ENCODE measurements at places on chromosomes 3 and 15.

GRCh38 chr3:117566926-117567325, 857.3 kb downstream of the TUSC7 start:
- no peak for DNase-seq

DNA sequence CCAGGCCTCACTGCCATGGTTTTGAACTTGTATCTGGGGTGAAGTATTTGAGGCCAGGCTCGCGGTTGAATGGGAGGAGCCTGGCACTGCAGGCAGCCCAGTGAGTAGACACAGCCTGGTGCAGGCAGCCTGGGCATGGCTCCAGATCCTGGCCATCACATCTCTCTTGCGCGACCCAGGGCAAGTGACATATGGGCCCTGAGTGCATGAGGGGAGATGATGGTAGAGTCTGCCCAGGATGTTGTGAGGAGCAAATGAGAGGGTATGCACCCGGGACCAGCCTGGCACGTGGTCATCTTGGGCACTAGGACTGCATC, 103.5 kb downstream of the TBC1D2B start:
- DNase-seq = no peak

DNA sequence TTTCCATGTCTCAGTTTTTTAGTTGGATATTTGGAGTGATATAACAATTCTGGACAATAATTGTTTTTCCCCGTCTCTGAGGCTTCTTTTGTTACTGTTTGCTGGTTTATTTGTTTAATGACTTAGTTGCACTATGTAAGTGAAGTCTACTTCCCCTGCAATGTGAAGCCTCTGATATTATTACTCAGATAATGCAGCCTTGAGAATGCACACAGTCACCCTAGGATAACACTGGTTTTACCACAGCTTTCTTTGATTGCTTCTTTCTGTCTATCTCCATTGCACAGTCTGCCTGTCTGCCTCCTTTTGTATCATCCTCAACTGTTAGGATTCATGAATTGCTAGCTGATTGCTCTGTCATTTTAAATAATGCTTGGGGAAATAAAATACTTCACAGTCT, 208.7 kb upstream of the ROBO1 start:
- no peak for DNase-seq

DNA sequence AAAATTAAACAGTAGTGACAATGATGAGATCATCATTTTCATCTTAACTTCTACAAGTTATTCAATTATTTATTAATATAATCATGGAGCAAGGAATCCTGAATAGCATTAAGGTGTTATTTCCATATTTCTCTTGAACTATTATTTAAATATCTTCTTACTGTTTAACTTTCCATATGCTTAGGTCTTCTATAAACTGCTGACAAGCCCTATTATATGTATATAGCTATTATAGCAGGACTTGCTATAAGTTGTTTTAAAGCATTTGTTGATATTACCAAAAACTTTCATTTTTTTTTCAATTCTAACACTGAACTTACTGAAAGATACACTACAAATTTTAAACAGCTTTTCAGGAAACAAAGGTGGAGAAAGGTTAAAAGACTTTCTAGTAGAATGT, 76.7 kb downstream of the PLD1 start:
- DNase-seq = no peak

- DNase-seq = no peak
Measured at GRCh38 chr15:98610991-98611390, 37.3 kb upstream of the IGF1R start.

GRCh38 chr15:69748131-69748530, 295.5 kb downstream of the RPLP1 start:
- DNase-seq = no peak

GRCh38 chr15:38042707-38043445, 108.4 kb downstream of the TMCO5A start:
- DNase-seq = no peak

- no peak for DNase-seq
Measured at GRCh38 chr3:55554634-55555425, 67.7 kb upstream of the WNT5A start.

- DNase-seq = no peak
Measured at GRCh38 chr3:1200371-1200770, 107.5 kb downstream of the CNTN6 start.

- no peak for DNase-seq
Measured at GRCh38 chr3:191702121-191702520, 241.2 kb downstream of the PYDC2 start.

GRCh38 chr3:168384990-168385389, 289.3 kb upstream of the GOLIM4 start:
- DNase-seq = no peak

DNA sequence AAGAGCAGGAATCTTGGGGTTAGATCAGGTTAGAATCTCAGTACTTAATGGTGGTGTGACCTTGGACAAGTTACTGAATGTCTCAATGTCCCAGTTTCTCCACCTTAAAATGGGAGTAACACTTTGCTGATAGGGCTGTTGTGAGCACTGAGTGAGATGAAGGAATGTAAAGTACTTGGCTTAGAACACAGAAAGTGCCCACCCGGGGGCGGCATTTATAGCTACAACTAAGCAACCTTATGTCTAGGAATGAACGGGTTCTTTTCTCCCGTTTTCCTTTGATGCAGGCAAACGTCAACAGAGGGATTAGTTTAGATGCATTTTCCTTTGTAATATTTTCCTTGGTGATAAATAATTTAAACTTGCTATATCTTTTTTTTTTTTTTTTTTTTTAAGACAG, 176.6 kb downstream of the USP13 start:
- no peak for DNase-seq

DNA sequence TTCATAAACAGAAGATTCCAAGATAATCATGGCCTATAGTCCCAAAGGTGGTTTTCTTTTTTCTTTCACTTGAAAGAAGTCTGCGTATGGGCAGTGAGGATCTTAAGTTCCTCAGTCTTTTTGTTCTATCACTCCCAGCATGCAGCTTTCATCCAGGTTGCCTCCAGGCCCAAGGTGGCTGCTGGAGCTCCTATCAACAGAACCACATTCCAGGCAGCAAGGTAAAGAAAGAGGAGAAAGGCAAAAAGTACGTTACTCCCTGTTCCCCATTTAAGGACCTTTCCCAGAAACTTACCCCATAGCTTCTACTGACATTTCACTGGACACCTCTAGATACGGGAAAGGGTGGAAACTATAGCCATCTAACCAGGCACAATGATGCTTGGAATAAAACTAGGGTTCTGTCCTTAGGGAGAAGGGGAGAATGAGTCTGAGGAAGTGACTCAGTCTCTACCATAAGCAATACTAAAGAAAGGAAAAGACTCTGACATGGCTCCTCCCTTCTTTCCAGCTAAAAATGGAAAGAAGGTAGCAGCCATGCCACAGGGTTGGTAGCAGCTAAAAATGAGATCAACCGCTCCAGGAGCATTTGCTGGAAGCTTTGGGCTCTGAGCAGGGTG, 313.9 kb upstream of the NR2E3 start:
- no peak for DNase-seq

DNA sequence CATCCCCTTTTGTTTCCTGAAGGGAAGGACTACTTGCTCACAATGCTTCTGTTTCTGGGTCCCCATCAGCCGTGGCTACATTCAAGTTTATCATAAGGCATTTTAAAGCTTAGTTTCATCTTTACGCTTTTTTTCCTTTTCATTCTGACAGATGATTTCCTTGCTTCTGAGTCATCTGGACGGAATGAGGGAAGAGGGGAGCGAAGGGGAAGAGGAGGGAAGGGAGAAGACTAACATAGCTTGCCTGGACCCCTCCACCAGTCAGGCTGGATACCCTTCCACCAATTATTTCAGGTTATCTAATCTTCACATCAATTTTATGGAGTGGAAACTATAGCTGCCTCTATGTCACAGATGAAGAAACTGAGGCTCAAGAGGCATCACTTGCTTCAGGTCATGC, 27.6 kb downstream of the FAM3D start:
- DNase-seq = no peak

DNA sequence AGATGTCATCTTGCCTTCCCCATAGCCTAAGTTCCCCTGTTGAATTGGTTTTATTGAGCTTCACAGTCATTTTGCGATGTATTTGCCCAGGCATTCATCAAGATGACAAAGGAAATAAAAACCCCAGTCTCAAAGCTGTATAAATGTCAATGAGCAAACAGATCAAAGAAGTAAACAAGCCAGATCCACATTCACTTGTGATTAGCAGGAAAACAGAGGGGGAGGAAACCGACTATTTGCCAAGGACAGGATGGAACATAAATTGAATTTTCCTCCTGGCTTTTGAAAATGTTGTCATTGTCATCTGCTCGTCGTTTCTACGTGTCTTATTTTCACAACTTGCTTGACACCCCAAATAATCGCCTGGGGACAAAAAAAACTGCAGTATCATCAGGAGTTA, 83.5 kb downstream of the SV2B start:
- no peak for DNase-seq

DNA sequence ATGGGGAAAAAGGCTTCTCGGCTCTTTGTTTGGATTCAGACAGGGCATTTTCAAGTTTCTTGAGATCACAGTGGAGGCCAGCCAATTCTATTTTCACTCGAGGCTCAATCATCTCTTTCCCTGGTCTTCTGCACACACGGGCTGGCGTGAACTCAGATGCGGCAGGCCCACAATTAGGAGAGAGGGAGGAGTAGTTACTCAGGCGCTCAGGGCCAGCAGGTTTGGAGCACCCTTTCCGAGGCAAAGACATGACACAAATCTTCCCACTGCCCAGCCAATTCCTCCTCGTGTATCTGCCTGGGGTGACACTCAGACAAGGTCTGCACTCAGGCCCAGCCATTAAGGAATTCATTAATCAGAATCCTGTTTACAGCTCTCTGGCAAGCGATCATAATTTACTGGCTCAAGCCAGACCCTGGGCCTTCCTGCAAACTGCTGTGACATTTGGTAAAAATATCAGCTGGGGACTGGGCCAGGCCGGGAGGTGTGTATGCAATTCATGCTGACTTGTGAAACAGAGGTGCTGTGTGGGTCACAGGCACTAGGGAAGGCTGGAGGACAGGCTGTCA, 68.1 kb upstream of the TLE3 start:
- DNase-seq = no peak

GRCh38 chr3:151873398-151873797, at the start of gene SUCNR1:
Gene SUCNR1 (plus strand): TSS chr3:151873643. CDS start chr3:151879893, 6,250 bp downstream.
- DNase-seq = no peak

- DNase-seq = no peak
Measured at GRCh38 chr3:164806188-164806587, 272.1 kb downstream of the SI start.

DNA sequence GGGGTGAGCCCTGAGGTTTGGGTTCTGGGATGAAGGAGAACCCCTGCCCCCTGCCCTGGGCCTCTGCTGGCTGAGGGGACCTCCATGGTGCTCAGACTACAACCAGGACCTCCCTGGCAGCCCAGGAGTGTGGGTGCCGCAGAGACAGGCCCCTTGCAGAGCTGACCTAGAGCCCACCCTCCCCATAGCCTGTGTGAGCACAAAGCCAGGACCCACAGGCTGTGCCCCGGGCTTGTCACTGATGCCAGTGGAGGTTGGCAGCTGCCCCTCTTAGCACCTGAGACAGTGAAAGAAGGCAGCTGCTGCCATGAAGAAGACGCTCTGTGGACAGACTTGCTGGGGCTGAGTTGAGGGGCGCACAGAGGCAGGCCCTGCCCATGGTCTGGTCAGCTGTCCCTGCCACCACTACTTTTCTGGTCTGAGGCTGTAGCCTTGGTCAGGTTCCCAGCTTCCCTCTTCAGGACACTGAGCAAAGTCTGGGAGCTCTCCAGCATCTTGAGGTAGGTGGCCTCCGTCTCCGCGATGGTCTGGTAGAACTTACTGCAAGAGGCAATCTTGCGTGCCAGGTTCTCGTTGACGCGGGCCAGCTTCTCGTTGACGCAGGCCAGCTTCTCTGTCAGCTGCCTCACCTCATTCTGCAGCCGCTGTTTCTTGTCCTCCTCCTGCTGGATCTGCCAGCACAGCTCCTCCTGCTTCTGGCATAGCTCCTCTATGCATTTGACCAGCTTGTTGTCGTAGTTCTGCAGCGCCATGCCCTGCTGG, 23.0 kb downstream of the USP4 start:
- no peak for DNase-seq

- no peak for DNase-seq
Measured at GRCh38 chr15:40815042-40815698, 7.9 kb upstream of the DNAJC17 start.

DNA sequence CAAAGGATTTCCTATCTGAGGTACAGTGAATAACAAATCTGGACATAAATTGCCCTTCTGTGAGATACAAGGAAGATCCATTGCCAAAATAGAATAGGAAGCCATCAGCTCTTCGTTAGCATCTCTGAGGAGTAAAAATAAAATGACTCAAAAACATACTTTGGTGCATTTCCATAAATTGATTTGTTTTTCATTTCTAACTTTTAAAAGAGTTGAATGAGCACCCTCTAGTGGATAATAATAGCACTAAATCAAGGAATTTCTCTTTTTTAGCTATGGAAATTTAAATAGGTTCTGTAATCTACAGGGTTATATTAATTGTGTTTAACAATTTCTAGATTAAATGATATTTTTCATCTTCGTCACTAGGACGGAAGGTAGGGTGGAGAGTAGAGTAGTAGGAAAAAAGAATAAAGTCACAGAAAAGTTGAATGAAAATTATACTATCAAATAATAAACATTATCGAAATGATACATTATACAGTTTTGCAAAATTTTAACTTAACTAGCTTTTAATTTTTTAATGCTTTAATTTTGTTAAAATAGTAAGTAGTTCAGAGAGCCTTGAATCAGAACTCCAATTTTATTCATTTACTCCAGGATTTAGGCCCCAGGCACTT, 6.4 kb downstream of the NSUN3 start:
- no peak for DNase-seq

DNA sequence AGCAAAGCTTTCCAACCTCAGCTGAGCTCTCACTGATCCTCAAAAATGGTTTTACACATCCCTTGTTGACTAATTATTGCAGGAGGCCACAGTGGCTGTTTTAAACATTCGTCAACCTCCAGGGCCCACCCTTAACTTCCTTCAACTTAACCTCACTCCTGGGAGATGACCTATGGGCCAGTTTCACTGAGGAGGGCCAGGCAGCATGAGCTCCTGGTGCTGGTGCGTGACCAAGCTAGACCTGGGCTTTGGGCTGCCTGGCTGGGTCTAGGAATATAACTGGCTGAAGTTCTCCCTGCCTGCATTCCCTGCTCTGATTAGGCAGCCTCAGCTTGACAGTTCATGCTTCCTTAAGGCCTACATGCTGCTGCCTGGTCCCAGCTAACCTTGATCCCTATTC, 273.7 kb upstream of the ATP11B start:
- no peak for DNase-seq

GRCh38 chr3:49351521-49352011, 6.6 kb downstream of the GPX1 start:
- no peak for DNase-seq

DNA sequence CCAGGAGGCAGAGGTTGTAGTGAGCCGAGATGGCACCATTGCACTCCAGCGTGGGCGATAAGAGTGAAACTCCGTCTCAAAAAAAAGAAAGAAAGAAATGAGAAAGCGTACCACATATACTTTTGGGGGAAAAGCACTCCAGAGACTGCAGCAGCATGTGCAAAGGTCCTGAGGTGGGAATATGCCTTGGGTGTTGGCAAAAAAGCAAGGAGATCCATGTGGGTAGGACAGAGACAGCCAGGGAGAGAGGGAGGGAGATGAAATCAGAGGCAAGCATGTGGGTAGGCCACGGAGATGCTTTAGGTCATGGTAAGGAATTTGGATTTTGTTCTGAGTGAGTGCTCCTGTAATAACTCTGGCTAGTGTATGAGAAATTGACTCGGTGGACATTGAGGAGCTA, 3.7 kb upstream of the SH3BP5 start:
- DNase-seq = no peak

- DNase-seq = no peak
Measured at GRCh38 chr3:34703053-34703452, 904.6 kb downstream of the PDCD6IP start.

GRCh38 chr3:64600246-64600950, 87.4 kb downstream of the ADAMTS9 start:
- no peak for DNase-seq
